Cerebellar cortex (tissue), 1 donor: ENCODE measurements at places on chromosomes 7 and 10.

DNA sequence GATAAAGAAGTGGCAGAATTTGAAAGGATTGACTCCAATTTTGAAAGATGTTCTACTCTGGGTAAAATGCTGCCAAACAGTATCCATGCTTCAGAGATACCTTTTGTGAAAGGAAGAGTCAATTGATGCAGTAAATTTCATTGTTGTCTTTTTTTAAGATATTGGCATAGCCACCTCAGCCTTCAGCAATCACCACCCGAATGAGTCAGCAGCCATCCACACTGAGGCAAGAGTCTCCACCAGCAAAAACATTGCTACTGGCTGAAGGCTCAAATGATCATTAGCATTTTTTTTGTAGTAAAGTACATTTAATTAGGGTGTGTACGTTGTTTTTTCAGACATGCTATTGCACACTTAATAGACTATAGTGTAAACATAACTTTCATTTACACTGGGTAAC, 31.7 kb upstream of the CYP26C1 start:
- DNase-seq = no peak

DNA sequence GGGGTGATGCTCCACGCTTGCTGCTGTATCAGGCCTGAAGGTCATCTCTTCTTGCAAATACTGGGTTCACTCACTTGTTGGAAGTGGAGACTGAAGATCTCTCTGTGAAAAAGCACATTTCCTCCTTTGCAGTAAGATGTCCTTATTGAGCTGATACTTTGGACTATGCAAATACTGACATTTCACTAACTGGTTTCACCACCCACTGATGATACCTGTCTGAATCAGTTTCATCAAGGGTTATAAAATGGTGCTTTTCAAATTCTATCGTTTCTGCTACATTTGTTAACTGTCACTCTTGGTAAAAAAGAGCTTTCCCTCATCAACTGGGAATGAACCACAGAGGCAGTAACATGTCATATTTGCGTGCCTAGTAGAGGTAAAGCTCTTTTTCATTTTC, 35.5 kb downstream of the RAB19 start:
- DNase-seq = no peak

DNA sequence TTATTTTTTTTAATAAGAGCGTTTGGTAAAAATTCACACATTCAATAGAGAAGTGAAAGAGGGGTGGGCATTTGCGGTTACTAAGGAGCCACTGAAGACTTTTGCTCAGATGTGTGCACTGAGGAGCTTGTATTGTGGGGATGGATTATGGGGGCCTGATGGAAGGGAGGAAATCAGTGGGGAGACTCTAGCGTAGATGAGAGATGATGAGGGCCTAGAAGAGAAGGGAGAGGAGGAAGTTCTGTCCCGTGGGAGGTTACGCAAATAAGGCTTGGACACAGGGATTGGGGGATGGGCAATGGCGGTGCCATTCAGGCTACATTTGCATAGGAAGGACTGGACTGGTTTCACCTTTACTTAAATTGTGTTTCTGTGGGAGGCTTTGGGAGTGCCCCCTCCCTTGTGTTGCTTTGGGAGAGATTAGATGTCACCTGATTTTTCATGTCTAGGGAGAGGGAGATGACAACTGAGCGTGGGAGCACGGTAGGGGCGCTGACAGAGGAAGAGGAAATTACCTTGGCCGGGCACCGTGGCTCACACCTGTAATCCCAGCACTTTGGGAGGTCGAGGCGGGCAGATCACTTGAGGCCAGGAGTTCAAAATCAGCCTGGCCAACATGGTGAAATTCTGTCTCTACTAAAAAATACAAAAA, 2.2 kb upstream of the HIP1 start:
- DNase-seq = no peak

DNA sequence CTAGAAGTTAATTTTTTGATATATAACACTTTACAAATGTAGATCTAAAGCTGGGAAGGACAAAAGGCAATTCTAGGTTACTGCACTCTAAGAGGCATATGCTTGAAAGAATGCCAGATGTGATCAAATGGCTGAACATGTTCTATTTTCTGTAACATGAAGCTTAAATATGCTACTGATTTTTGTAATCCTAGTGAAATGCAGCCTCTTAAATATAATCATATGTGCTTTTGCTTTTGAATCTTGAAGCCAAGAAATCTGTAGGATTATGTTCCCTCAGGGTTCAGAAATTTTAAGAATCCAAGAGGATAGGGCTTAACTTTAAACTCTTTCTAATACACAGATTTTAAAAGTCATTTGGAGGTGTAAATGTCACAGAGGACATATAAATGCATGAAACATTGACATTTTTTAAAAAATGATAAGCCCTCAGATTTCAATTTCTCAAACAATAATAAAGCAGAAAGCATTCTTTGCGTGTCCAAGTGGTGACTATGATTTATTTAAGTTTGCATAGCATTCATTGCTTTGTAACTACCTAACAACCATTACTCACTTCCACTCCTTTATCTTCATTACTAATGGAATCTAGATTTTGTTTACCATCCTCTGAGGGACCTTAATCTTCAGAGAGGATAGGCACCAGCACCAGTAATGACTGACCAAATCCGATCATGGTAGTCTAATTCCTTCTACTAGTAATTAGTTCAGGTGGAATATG, 170.4 kb downstream of the MAGI2 start:
- DNase-seq = no peak

- no peak for DNase-seq
These were observed 364.6 kb downstream of the PAXIP1 start for GRCh38 chr7:154638286-154638685.

GRCh38 chr7:314853-315252, 24.9 kb downstream of the FOXL3 start:
- DNase-seq = no peak

DNA sequence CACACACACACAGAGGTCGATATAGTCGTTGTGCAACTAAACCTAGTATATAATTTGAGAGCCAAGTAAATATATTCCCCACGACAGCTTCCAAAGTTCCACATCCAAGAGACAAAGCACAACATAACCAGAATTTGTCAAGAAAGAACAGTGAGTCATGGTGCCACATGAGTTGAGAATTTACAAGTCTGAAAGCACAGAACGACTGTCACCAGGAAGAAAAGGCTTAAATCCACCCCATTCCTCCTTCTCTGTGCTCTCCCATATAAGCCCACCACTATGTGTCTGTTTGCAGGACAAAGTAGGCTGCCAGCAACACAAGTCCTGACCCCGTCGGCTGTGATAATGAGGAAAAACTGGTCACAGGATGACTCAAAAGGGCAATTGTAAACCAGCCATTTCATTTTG, 32.8 kb downstream of the GSAP start:
- no peak for DNase-seq

- no peak for DNase-seq
These were observed 80.6 kb upstream of the NAMPT start for GRCh38 chr7:106365252-106366005.

GRCh38 chr10:28566458-28567015, 33.6 kb downstream of the WAC start:
- no peak for DNase-seq

GRCh38 chr7:117972606-117973005, 99.4 kb upstream of the CTTNBP2 start:
- DNase-seq = no peak

GRCh38 chr7:20892776-20893175, 106.1 kb upstream of the SP8 start:
- no peak for DNase-seq

- DNase-seq = no peak
These were observed 34.5 kb upstream of the ST8SIA6 start for GRCh38 chr10:17488848-17489247.

GRCh38 chr10:131041031-131041430, 270.5 kb downstream of the TCERG1L start:
- DNase-seq = no peak

DNA sequence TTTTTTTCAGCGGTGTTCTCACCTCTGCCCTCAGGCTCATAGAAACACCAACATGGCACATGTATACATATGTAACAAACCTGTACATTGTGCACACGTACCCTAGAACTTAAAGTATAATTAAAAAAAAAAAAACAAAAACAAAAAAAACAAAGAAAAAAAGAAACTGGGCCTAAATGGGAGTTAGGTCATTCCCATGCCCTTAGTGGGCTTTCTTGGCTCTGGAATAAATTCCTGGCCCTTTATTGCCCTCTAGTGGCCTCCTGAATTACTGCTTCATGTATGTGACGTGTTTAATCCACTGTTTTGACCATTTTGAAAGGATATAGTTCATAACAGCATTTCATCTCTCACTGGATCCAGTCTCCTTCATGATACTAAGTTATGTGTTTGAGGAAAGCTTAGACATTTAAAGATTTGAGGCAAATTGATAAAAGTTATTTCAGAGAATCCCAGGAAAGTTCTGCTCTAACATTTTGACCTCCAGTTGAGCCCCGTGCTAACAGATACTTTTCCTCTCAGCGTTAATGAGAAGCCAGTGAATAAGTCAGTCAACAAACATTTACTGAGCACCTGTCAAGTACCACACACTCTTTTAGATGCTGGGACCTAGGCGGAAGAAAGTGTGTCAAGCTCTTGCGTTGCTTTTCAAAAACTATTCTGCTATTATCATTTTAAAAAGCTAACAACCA, 54.7 kb upstream of the SYPL1 start:
- peak; percentile 79 for DNase-seq

- DNase-seq = no peak
These were observed 53.5 kb upstream of the WAC start for GRCh38 chr10:28479425-28479865.

DNA sequence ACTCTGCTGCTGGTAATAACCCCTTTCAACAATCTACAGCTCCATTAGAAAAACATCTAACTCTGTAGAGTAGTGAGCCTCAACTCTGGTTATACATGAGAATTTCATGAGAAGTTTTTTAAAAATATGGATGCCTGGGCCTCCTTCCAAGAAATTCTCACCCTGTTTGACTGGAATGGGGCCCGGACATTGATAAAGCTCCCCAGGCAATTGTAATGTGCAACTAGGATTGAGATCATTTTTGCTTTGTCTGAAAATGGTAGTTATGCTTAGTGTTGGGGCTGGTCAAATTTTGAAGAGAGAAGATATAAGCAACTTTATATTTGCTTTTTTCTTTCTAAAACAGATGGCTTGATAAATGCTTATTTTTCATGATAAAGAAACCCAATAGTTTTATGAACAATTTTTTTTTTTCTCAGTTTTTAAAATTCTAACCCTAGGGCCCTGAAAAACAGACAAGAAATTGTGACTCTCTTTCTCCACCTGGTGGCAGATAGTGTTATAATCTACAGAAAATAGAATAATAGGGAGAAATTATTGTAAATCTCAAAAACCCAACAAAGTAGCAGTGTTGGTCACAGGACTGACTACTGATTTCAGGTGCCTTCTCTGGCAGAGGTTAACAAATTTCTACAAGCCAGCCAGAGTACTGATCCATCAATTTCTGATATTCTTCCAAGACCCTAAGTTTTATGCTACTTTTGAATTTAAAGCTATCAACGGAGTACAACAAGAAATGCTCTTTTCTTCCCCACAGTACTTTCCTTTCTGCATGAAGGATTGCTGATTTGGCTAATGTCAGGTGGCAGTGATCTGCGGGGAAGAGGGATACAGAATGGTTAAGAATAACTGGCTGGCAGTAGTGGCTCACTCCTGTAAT, 174.8 kb downstream of the DKK1 start:
- peak; percentile 37 for DNase-seq

DNA sequence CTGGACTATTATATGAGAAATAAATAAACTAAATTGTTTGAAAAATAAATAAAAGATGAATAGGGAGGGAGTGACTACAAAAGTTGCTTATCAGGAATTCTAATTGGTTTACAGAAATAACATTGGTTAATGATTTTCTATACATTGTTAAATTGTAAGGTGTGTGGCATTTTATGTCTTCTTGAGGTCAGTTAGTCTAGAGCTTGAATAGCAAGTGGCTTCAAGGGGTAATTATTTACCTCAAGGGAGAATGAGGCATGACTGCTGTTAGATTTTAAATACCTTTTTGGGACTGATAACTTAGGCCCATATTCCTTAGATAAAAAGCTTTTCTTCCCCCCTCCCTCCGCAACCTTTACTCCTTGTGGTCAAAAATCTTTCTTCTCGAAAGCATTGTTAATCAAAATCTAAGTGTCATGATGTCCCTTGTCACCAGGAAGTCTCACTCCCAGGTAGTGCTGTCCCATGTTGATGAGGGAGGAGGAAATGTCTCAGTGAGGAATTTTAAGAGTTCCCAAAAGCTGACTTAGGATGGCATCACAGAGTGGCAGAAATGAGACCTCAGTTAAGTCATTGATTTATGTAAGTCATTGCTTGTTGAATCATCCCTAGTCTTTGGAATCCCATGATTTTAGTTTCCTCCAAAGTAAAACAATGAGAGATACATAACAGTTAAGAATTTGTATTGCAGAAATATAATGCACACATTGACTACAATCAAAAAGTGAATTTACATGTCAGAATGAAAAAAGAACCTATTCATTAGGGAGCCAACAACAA, 71.5 kb downstream of the MAPK8 start:
- DNase-seq = no peak

- DNase-seq = no peak
These were observed 508.9 kb downstream of the RPS24 start for GRCh38 chr10:78542521-78542920.
